ENCODE measurements at places on chromosomes 7 and 10.
A peak's percentile ranks its signal among the peaks of the same experiment; 100 is the strongest.

- DNase-seq: no peak
Measured at GRCh38 chr7:121810831-121811672, 61.9 kb upstream of the PTPRZ1 start.

DNA sequence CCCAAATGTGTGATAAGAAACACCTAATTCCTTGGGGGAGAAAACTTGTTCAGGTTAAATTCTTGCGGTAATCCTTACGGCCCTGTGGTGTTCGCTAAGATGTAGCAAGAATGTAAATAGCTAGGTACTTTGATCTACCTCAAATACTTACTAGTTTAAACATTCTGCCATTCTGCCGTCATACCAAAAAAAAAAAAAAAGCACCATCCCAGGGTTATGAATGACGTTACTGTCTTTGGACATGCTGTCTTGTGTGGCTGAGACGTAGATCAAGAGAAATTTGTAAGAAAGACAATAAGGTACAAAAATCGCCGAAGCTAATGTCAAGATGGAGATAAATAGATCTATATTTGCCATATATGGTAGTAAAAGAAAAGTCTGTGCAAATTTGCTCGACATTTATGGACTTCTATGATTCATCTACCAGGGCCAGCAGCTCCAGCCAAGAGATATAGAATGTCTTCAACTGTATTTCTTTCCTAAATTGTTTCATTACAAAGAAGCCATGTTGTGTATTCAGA lies 195.6 kb downstream of the CUX1 start:
- DNase-seq: no peak

GRCh38 chr7:93715234-93715633 lies 140.7 kb upstream of the CALCR start:
- no peak for DNase-seq

GRCh38 chr7:6226194-6226799 lies 46.1 kb downstream of the CYTH3 start:
- DNase-seq: no peak

GRCh38 chr10:128729910-128730420 lies 603.7 kb upstream of the MKI67 start:
- no peak for DNase-seq

- no peak for DNase-seq
Measured at GRCh38 chr7:71594736-71595135, 462.8 kb downstream of the GALNT17 start.

GRCh38 chr10:58266003-58266825 lies 1.5 kb downstream of the IPMK start:
- no peak for DNase-seq

DNA sequence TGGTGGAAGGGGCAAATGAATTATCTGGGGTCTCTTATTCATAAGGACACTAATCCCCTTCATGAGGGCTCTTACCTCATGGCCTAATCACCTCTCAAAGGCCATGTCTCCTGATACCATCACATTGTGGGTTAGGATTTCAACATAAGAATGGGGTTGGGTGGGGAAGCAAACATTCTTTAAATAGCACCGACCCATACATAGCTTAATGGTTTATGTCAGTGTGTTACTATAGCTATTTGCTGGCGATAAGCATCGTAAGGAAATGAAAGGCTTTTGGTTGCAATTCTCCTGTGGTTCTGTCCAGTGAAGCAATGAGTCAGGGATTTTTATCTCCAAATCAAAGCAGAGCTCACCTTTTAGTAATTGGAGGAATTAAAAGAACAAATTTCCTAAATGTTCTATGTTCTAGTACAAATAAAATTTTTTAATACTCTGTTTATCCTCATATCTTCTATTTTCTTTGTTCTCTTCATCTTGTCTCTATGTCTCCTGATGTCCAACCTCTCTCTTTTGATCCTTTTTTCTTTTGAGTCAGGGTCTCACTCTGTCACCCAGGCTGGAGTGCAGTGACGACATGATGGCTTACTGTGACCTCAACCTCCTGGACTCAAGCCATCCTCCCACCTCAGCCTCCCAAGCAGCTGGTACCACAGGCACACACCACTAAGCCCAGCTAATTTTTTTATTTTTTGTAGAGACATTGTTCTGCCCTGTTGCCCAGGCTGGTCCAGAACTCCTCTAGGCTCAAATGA lies 57.0 kb upstream of the GLCCI1 start:
- no peak for DNase-seq

DNA sequence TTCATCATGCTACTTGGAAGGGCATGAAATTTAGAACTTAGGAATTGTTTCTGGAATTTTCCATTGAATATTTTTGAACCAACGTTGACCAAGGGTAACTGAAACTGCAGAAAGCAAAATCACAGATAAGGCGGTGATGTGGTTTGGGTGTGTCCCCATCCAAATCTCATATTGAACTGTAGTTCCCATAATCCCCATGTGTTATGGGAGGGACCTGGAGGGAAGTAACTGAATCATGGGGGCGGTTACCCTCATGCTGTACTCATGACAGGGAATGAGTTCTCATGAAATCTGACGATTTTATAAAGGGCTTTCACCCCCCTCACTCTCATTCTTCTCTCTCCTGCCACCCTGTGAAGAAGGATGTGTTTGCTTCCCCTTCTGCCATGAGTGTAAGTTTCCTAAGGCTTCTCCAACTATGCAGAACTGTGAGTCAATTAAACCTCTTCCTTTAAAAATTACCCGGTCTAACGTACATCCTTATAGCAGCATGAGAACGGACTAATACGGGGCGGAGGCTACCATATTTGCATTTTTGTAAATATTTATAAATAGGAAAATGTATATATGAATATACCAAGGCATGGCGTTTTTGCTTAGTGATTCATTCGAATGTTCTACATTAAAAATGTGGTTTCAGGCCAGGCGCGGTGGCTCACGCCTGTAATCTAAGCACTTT lies 12.4 kb downstream of the NMT2 start:
- DNase-seq: no peak

DNA sequence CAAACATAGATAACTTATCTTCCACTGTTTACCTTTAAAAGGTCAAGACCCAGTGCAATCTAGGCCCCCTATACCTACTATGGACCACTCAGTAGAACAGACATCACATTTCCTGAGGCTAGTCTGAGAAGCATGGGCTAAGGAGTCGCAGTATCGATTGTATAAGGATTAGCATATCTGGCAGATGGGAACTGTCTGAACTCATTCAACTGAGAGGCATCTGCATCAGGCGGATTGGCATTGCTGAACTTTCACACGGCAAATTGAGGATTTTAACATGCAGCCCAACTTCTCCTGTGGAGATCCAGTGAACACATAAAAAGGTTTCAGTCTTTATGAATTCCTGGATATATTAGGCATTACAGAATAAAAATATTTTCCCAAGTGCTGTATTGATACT lies 89.1 kb upstream of the LRGUK start:
- DNase-seq: no peak

GRCh38 chr10:10786109-10787090 lies 231.3 kb upstream of the CELF2 start:
- DNase-seq: no peak

- no peak for DNase-seq
Measured at GRCh38 chr7:12281038-12281437, 69.9 kb downstream of the TMEM106B start.

DNA sequence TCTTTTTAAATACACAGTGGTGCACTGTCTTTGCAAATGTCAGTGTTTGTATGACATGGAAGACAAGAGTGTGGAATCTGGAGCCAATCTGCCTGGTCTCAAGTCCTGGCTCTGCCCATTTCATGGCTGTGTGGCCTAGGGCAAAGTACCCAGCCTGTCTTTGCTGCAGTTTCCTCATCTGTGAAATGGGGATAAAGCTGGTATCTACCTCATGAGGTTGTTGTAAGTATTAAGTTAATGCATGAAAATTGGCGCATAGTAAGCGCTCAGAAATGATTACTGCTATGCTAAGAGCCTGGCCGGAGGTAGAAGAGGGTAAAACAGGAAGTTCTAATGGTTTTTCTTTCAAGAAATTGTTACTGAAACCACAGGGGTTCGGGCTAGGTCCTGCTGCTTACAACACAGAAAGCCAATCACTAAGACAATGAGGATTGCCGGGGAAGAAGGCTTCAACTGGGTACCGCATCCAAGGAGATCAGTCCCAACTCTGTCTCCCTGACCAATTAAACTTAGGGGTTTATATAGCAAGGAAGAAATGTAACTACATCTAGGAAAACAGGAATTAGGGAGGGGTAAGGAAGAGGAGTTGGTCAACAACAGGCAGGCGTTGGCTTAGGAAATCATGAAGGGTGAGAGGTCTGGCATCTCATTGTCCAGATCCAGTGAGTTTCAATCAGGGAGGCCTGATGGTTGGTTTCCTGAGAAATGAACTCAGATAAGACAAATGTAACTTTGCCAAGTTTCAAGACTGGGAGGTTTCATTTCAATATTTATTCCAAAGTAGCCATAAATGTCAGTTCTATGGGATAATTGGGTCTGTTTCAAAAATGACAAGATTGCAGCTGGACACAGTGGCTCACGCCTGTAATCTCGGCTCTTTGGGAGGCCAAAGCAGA lies 57.0 kb downstream of the CHST3 start:
- DNase-seq: no peak

GRCh38 chr7:149828357-149829309 lies 9.5 kb upstream of the ZNF862 start:
- DNase-seq: no peak

GRCh38 chr7:18210377-18210776 lies 182.7 kb upstream of the PRPS1L1 start:
- DNase-seq: no peak

DNA sequence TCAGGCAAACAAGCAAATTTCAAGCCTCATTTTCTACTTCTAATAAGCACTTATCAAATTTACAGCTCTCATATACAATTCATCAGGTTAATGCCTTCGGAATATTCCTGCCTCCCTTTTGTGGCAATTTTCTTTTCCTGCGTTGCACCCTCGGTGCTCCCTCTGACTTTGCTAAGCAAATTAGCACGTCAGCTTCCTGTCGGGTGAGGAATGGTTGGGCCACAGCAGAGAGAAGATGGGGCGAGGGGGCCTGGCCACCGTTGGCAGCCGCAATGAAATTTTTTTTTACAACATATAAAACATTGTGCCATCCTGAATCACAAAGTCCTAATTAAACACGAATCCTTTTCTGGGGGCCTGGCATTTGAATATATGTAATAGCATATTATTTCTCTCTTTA lies 28.1 kb downstream of the ELFN1 start:
- DNase-seq: no peak

DNA sequence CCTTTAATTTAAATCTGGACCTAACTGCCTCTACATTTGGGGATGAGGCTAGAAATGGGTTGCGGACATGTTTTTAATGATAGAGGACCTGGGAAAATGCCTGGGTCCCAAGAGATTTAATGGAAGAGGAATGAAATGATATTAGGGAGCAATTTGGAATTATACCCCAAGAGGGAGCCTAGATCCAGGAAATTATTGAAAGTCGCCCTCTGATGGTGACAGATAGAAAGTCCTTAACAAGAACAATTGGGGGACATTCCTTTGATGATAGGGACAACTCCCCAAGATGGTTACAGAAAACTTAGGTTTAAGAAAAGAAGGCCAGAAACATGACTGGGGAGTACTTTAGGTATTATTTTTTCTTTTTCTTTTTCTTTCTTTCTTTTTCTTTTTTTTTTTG lies 9.5 kb upstream of the TSGA13 start:
- peak; percentile 3 for DNase-seq

GRCh38 chr7:115299397-115300037 lies 377.6 kb downstream of the MDFIC start:
- DNase-seq: no peak

DNA sequence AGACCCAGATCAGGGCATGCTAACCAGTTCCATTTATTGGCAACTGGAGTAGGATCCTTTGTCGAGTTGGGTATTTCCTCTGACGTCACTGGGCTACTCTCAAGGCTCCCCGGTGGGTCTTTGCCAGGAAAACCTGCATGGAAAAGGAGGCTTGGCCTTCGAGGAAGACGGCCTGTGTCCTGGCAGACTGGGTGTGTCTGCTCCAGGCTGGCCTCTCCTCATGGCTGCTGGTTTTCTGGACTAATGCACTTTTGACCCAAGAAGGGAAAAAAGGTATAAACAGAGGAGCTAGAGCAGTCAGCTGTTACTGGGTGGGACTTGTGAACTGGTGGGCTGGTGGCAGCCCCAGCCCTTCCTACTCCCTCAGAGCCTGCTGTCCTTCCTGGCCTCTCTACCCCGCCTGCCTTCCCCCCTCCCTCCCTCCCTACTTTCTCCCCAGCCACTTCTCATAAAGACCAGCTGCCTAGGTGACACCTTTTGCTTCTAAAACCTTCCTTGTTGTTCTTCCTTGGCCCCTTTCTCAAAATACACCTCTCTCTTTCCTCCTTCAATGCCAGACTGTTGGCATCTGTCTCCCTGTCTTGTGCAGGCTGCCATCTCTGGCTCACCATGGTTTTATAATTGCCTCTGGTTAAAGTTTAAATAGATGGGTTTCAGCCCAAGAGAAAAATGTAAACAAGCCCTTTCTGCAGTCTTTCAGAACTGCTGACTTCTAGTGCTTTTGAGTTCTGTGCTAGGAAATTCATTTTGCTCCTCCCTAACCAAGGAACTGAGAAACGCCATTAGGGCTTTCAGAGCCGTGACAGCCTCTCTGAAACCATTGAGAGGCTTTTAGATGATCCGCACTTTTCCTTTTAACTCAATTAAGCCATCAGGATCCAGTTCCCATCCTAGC lies 101.8 kb upstream of the MKLN1 start:
- no peak for DNase-seq

GRCh38 chr7:149524394-149524793 lies 26.8 kb upstream of the ZNF746 start:
- no peak for DNase-seq

- no peak for DNase-seq
Measured at GRCh38 chr10:58341947-58342346, 7.1 kb downstream of the UBE2D1 start.

- no peak for DNase-seq
Measured at GRCh38 chr7:1297017-1297960, 64.6 kb downstream of the UNCX start.

DNA sequence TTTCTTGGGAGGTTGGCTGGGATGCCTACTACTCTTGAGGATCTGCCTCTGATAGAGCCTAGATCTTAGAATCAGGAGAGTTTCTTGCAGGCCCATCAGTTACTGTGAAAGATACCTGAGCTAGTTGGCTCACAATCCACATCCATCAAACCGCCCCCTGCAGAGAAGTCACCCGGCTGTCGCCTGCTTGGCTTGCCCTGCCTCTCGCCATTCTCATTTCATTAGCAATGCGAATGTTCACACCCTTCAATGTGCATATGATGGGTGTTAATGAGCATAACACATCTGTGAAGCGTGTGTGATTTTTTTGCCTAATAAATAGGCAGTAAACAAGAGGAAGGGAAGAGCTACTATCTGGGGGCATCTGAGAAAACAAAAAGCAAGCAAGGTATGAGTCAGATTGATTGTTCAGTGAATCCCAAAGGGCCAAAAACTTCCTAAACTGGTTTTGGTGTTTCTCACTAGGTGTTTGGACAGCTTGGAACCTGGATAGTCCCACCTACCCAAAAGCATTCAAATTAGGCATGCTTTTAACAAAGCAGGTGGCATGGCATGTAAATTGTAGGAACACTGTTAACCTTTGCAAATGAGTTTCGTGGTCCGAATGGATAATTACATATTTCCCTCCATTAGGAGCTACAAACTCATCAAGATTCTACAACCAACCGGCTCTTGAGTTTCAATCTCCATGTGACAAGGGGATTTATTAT lies 272.3 kb upstream of the C7orf33 start:
- no peak for DNase-seq

Data from smooth muscle cell of the brain vasculature (primary cell).